ENCODE measurements at places on chromosomes 11 and 22.

- DNase-seq = peak; percentile 47
These were observed 429.3 kb upstream of the FAT3 start for GRCh38 chr11:91795139-91795887.

GRCh38 chr11:93403930-93404329, 73.4 kb downstream of the DEUP1 start:
- DNase-seq = no peak

DNA sequence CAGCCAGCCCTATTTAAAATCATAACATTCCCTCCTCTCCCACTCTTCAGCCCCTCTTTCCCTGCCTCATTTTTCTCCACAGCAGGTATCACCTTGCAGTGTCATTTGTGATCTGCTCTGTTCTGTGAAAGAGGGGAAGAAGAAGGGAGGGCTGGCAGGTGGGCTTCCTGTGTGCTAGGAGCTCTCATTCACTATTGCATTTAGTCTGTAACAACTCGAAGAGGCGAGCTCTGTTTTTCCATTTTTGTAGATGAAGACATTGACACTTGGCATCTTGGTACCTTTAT, 52.1 kb upstream of the CRYBB3 start:
- no peak for DNase-seq

DNA sequence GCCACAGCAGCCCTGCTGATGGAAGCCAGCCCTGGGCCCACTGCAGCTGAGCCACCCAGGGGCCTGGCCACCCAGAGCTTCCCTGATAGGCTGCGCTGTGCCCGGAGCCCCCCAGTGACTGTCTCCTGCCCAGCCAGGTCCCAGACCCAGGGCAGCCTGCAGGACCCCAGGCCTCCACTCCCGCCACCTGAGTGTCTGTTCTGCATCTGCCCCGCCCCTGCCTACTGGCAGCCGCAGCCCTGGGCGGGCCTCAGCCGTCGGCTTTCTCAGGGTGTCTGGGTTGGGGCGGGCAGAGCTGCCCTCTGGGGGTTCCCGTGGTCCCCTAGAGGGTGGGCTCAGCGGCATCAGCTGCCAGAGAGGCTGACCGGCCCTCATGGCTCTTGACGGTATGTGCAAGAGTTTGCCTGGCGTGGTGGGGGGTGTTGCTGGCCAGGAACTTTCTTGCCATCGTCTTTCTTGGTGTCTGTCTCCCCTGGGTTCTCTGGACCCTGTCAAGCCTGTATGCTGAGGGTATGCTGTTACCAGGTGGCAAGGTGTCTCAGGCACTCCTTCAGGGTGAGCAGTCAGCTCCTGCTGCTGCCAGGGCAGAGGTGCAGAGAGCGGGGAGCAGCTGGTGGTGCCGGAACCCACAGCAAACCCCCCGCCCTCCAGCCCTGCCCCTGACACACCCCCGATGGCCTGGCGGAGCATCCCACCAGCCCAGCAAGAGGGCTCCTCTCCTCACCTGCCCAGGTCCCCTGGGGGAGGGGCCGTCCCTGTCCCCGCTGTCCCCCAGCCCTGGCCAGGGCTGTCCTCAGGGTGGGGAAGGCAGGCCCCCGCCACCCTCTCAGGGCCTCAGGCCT, 12.2 kb upstream of the PIM3 start:
- DNase-seq = no peak

DNA sequence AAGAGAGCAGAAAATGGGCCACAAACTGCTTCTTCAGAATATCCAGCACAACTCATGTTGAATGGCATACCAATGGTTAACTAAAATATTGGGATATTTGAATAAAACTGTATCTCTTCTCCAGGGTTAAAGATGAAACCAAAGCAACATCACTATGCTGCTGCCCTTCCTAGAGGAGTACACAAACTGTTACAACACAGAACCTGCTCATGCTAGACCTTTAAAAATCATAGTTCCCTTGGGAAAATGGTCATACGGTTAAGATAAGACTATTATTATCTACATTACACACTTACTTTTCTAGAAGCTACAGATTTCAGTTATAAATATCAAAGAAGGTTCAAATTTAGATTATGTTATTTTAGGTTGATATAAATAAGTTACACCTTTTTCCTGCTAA, 78.6 kb upstream of the TP53AIP1 start:
- DNase-seq = no peak
